ENCODE measurements at places on chromosomes 4 and X. TPM values are rescaled to one million over a fixed set of nuclear protein-coding genes. Genes with fewer than 3 reads are reported as not detected.

Gene STBD1
- 10.3 TPM for total RNA-seq

Gene BCAP31
- 101 TPM for total RNA-seq

Gene SATL1
- not detected for total RNA-seq

Gene FAM156A
- 2.7 TPM for total RNA-seq

Gene DMRTC1
- not detected for total RNA-seq

Gene CXCL13
- 1.2 TPM for total RNA-seq

Gene CABS1
- total RNA-seq: not detected

Gene CDX4
- total RNA-seq: not detected

Gene PIN4
- 7.1 TPM for total RNA-seq

- no peak overlapping the region for H3K27ac ChIP-seq
- H3K4me3 ChIP-seq: no peak overlapping the region
- H3K4me1 ChIP-seq: no peaks in the 10 kb centered on the region
- H3K27me3 ChIP-seq: no peaks in the 10 kb centered on the region
- H3K36me3 ChIP-seq: no peaks in the 10 kb centered on the region
Measured at GRCh38 chrX:129781134-129781672, 1.5 kb downstream of the SASH3 start.

DNA sequence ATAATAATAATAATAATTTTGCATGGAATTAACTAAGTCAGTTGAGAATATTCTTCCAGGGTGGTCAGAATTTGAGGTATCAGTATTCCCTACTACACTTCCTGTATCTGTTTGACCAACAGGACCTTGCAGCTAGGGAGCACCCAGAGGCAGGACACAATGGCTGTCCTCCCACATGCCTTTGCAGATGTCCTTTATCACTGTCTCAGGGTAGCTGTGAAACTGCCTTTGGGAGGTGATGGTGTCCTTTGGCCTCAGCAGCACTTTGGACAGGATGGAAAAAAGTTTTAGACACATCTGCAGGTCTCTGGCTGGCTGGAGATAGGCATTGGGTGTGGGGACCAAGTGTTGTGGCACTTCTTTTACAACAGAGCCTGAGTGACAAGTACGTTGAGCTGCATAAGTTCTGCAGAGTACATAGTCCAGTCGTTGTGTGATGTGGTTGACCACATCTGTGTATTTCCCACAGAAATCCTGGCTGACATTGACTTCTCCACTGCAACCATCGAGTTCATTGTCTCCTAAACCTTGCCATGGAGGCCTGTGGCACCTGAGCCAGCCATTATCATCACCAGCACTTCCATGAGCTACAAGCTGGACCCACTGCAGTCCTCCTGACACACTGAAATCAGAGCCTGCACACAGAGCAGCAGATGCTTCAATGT lies 19.1 kb upstream of the UBA6 start:
- peaks cover 5% of the 10 kb centered on the region for H3K36me3 ChIP-seq
- H3K4me1 ChIP-seq: no peaks in the 10 kb centered on the region
- H3K27me3 ChIP-seq: no peaks in the 10 kb centered on the region
- H3K4me3 ChIP-seq: no peak overlapping the region

DNA sequence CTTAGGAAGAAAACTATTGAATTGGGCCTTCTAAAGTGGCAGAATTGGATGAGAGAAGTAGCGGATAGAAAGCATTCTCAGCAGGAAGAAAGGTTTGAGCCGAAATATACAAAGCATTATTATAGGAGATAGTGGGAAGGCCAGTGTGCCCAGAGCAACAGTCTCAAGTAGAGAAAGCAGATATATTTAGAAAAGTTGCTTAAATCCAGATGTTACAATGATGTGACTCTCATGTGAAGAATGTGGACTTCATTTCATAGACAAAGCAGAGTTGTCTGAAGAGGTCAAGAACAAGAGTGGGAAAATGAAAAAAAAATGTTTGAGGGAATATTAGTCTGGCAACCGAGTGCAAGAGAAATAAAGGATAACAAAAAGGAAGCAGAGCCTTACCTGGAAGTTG lies 66.9 kb downstream of the SYNPO2 start:
- no peaks in the 10 kb centered on the region for H3K36me3 ChIP-seq
- no peak overlapping the region for H3K27ac ChIP-seq
- no peak overlapping the region for H3K4me3 ChIP-seq
- H3K4me1 ChIP-seq: no peaks in the 10 kb centered on the region

GRCh38 chrX:25536307-25536970 lies 520.7 kb upstream of the ARX start:
- H3K36me3 ChIP-seq: no peaks in the 10 kb centered on the region
- H3K27ac ChIP-seq: no peak overlapping the region
- H3K4me1 ChIP-seq: no peaks in the 10 kb centered on the region
- DNase-seq: no peak
- no peak overlapping the region for H3K4me3 ChIP-seq

DNA sequence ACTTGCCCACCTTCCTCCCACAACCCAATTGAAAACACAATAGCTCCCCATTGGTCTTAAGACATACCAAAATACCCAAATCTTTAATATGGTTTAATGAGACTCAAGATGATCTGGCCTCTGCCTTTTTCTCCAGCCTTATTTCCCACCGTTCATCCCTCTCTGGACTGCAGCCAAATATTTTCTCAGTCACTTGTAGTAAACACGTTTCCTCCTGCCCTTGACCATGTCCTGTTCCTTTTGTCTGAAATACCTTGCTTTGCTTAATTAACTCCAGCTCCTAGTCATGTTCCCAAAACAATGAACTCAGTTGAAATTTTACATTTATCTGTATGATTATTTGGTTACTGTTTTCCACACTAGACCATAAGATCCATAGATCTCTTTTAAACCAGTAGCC lies 8.4 kb upstream of the NUP54 start:
- no peak for DNase-seq
- H3K4me1 ChIP-seq: no peaks in the 10 kb centered on the region
- no peaks in the 10 kb centered on the region for H3K36me3 ChIP-seq
- no peak overlapping the region for H3K27ac ChIP-seq

- H3K36me3 ChIP-seq: no peaks in the 10 kb centered on the region
- no peak for DNase-seq
- no peaks in the 10 kb centered on the region for H3K27me3 ChIP-seq
- no peaks in the 10 kb centered on the region for H3K4me1 ChIP-seq
Measured at GRCh38 chrX:113868711-113869110, 715.2 kb upstream of the HTR2C start.

- no peaks in the 10 kb centered on the region for H3K27me3 ChIP-seq
- H3K36me3 ChIP-seq: no peaks in the 10 kb centered on the region
- DNase-seq: no peak
- no peaks in the 10 kb centered on the region for H3K4me1 ChIP-seq
Measured at GRCh38 chr4:74471264-74471663, 26.3 kb downstream of the AREG start.

- H3K4me1 ChIP-seq: no peaks in the 10 kb centered on the region
- H3K4me3 ChIP-seq: no peak overlapping the region
- DNase-seq: no peak
- H3K36me3 ChIP-seq: no peaks in the 10 kb centered on the region
- no peak overlapping the region for H3K27ac ChIP-seq
- H3K27me3 ChIP-seq: peaks cover 3% of the 10 kb centered on the region
Measured at GRCh38 chr4:1030559-1030958, 19.1 kb downstream of the FGFRL1 start.

DNA sequence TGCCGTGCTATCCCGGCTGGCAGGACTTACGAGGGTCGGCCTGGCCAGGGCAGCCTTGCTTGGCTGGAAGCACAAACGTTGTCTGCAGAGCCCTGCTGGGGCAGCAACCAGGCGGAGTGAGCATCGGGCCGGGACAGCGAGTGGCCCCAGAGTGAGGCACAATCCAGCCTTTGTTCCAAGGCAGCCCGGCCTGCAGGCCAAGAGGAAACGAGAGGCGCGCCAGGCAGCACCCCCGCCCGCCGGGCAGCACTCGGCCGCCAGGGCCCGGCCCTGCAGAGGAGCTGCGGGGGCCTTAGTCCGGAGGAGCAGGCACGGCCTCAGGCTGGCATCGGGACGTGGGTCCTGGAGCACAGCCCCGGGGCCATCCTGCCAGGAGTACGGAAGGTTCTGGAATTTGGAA lies 24.1 kb downstream of the FGFRL1 start:
- H3K27me3 ChIP-seq: no peaks in the 10 kb centered on the region
- H3K27ac ChIP-seq: no peak overlapping the region
- DNase-seq: no peak

Measured in liver (tissue), 10 donors.